ENCODE measurements at places on chromosomes 3 and 15.

DNA sequence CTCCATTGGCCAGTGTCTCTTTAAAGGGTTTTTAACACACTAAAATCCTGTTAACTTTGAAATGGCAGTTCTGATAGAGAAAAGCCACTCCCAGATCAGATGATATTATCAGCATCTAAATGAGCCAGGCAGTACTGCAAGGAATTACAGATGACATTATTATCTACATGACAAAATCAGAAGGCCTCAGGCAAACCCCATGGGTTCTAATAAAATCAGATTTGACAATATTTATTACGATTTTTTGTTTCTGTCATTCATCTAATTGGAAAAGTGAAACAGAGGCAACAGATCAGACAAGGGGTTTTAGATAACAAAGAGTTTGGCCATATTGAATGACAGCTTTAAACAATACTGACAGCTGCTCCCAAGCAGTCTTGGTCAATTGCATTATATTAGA is 112.7 kb downstream of the FEZF2 start:
- DNase-seq: no peak

DNA sequence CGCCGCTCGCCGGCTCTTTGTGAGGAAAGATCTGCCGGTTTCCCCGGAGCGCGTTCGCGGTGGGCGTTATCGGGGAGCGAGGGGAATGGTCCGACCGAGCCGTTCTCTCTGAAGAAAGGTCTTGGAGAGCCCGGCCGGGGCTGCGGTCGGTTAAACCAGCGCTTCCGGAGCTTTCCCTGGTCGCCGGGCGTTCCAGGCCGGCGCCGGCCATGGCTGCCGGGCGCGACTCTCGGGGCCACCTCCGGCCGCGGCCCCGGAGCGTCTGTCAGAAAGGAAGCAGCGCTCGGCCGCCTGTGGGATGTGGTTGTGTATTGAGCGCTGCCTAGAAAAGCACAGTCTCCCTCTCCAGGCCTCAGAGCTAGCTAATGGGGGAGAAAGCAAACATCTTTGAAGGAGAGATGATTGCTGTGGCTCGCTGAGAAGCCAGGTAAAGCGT is 731 bp downstream of the FYTTD1 start:
- DNase-seq: no peak

- DNase-seq: no peak
Measured at GRCh38 chr3:38707730-38708129, 58.2 kb upstream of the SCN5A start.

DNA sequence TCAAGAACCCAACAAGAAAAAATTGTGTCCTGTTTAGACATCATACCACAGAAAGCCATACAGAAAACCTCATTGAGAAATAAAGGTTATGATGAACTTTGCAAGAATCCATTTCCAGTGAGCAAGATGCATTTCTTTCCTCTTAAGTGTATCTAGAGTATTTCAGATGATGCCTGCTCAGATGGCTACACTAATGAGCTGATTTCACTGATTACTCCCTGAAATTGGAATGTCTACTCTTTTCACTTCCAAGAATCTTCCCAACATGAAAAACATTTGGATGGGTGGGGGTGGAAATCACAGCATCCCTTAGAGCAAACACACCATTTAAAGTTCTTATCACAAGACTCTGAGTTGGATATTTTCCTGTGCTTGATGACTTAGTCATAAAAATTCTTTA is 41.4 kb upstream of the IL12A start:
- peak; percentile 92 for DNase-seq

- no peak for DNase-seq
Measured at GRCh38 chr3:134928392-134928791, 133.3 kb downstream of the EPHB1 start.

DNA sequence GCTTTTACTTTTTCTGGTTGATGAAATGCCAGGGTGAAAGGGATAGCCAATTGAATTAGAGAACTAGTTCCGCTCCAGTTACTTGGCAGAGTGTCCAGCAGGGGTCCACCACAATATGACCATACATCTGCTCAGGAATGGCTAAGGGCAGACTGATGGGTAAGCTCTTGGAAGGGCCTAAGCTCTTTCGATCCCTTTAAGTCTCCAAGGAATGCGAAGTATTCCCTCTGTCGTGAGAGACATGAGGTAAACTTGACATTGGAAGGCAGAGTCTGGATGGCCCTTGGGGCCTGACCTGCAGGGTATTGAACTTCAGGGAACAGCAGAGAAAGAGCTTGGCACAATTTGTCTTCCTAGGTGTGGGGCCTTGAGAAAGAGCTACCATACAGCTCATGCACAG is 805.8 kb downstream of the PLOD2 start:
- DNase-seq: no peak

DNA sequence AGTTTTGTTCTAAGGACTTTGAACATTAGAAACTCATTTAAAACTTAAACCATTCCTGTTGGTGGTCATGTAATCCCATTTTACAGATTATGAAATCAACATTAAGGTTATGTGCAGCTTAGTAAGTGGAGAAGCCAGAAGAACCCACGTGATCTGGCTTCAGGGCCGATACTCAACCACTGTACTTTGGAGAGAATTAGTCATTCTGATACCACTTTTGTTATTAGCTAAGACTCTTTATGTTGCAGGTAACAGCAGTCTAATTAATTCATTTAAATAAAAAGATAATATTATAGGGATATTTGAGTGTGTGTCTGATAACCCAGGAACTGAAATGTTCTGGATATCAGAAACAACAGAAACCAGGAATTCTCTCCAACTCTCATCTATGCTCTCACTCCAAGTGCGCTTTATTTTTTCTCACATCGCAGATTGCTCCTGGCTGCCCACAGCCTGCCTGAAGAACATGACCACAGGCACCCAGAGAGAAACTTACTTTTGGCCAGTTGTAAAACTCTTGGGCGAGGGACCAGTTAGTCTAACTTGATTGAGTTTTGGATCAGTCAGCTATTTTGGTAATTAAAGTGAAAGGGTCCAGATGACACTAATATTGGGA is 25.2 kb downstream of the UBE2E1 start:
- DNase-seq: no peak

DNA sequence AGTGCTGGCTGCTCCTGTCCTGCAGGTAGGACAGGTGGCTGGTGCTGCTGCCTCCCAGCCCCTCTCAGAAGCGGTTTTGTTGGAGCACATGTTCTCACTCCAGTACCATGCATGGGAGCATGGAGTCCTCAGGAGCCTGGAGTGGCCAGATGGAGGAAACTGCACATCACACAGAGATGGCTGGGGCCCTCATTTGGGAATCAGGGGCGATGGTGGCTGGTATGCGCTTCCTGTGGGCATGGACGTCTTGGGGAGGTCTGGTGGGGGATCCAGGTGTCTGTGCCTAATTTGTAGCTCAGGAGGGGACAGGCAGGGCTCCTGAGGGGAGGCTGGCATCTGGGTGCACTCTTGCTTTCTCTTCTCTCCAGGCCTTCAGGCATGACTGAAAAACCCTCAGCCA is 168.2 kb downstream of the KLF13 start:
- no peak for DNase-seq

GRCh38 chr3:107461721-107462120 is 61.0 kb upstream of the BBX start:
- no peak for DNase-seq
